ENCODE measurements at places on chromosomes 7 and 10. TPM values are rescaled to one million over a fixed set of nuclear protein-coding genes. Genes with fewer than 3 reads are reported as not detected.

The SFR1 gene
- total RNA-seq, result 8.5 TPM

The EGR2 gene
- not detected for total RNA-seq

The ZNF394 gene
- total RNA-seq, result 10.3 TPM

The FXYD4 gene
- total RNA-seq, result not detected

The IDI2 gene
- total RNA-seq, result not detected

The CPXM2 gene
- total RNA-seq, result 0.45 TPM

The PGAM2 gene
- 0.15 TPM for total RNA-seq

The TECPR1 gene
- 15.9 TPM for total RNA-seq

The GCK gene
- 0.74 TPM for total RNA-seq

The TMEM176B gene
- total RNA-seq, result not detected

The AGR2 gene
- total RNA-seq, result 0.74 TPM

The PRR15 gene
- not detected for total RNA-seq

The TAS2R41 gene
- total RNA-seq, result not detected

The MBL2 gene
- total RNA-seq, result not detected

The EPHA1 gene
- total RNA-seq, result 0.17 TPM

The MRLN gene
- not detected for total RNA-seq

The SPDYE8 gene
- not detected for total RNA-seq

The OPN1SW gene
- not detected for total RNA-seq

The IL6 gene
- total RNA-seq, result 1.0 TPM

The VSIR gene
- 9.1 TPM for total RNA-seq

The NACAD gene
- total RNA-seq, result 3.6 TPM

The TFEC gene
- not detected for total RNA-seq

The AGAP5 gene
- 2.5 TPM for total RNA-seq

The GPR37 gene
- total RNA-seq, result 5.9 TPM

The CRTAC1 gene
- not detected for total RNA-seq

The FAM25C gene
- not detected for total RNA-seq

The GLRX3 gene
- 112 TPM for total RNA-seq

The KEL gene
- total RNA-seq, result under 0.01 TPM

The TFR2 gene
- 0.17 TPM for total RNA-seq

The XRCC2 gene
- total RNA-seq, result 3.1 TPM

The ANKRD2 gene
- 0.89 TPM for total RNA-seq

The NXPH1 gene
- total RNA-seq, result not detected

The STEAP4 gene
- 0.17 TPM for total RNA-seq

The STEAP2 gene
- 6.8 TPM for total RNA-seq
